ENCODE measurements at places on chromosomes 4 and X.
A peak's percentile ranks its signal among the peaks of the same experiment; 100 is the strongest.

GRCh38 chr4:177802661-177803060 lies 360.4 kb upstream of the AGA start:
- no peak for DNase-seq

GRCh38 chr4:15020502-15021286 lies 18.4 kb downstream of the CPEB2 start:
- no peak for DNase-seq

- no peak for DNase-seq
These were observed 13.8 kb upstream of the CFAP299 start for GRCh38 chr4:80321776-80322175.

- DNase-seq, result no peak
These were observed 6.2 kb upstream of the HPSE start for GRCh38 chr4:83340692-83341343.

- no peak for DNase-seq
These were observed 61.3 kb downstream of the CLDN34 start for GRCh38 chrX:10028283-10029104.

GRCh38 chrX:16022580-16023200 lies 100.7 kb upstream of the GRPR start:
- DNase-seq, result peak; percentile 75

- DNase-seq, result no peak
These were observed 222.5 kb downstream of the RAB28 start for GRCh38 chr4:13261486-13262257.

DNA sequence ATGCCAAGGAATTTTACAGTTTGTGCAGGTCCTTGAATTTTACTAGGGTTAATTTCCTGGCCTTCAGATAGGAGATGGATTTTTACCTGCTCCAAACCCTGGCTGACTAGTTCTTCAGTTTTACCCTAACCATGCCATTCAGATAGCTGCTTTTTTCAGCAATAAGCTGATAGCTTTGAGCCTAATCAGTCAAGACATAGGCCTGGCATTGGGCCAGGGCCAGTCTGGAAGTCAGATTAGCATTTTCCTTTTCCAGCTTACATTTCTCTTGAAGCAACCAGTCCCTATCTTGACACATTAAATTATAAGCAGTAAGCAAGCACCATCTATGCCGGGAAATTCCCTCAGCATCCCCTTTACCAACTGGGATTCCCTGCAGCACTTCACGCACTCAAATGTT lies 177.1 kb downstream of the ADGRA3 start:
- no peak for DNase-seq

DNA sequence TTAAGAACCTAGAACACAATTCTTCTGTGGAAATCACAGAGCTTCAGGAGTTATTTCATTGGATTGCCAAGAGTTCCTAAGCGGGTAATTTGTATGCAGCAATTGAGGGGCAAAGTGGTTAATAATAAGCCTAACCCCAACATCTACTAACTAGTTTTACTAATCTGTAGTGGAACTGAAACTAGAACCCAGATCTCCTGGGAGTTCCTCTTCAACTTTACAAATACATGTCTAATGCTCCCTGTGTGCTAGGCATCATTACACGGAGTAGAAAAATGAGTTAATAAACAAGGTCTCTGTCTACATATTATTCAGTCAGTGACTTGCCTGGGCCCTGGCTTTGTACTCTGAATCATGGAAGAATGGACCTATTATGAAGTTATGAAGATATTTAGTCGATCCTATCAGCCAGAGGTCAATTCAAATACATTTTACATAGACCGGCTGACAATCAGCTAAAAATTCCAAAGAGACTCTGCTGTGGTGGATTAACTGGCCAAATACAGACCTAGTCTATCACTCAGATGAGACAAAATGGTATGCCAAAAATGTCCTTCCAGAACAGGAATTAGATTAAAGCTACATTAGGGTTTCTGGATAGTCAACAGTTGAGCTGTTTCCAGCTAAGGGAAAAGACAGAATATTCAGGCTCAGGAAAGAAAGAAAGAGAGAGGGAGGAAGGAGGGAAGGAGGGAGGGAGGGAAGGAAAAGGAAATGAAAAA lies 326.0 kb downstream of the FBXW7 start:
- DNase-seq, result no peak

- no peak for DNase-seq
These were observed 26.9 kb upstream of the BMP3 start for GRCh38 chr4:81003597-81004111.

- DNase-seq, result no peak
These were observed 527.7 kb upstream of the CXorf51A start for GRCh38 chrX:147342197-147342596.

DNA sequence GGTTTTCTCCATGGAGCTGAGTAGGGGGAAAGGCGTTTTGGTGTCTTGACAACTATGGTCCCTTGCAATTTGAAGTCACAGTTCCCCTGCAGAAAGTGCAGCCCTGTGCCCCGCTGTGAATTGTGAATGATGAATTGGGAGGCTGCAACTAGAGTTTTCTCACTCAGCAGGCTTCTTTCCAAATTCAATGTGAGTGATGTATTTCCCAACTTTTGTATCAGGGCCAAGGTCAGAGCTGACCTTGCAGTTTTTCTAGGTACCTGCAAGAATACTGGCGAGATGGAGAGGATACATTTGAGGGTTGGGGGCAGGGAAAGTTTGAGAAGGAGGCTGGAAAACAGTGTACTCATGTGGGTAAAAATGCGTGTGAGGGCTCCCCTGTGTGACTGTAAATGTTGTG lies 11.7 kb downstream of the PHEX start:
- no peak for DNase-seq

DNA sequence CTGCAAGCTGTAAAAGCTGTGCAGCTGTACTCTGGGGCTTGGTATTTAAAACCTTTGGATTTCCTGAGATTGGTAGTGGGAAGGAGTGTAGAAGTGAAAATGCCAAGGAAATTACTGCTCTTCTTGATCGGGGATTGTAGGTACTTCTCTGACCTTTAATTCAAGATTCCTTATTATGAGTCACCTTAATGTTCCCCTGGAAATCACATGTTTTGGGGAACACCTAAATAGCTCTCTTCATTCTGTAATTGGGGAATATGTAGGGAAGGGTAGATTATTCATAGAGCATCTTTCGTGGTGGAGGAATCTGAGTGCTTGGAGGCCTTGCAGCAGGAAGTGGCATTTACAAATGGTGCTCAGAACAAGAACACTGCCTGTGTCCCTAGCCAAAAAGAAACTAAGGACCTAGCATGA lies 137.8 kb downstream of the UCHL1 start:
- DNase-seq, result no peak

GRCh38 chr4:28475381-28475780 lies 1614.7 kb downstream of the STIM2 start:
- DNase-seq, result no peak

- DNase-seq, result no peak
These were observed 57.8 kb upstream of the HELT start for GRCh38 chr4:184960505-184960971.

DNA sequence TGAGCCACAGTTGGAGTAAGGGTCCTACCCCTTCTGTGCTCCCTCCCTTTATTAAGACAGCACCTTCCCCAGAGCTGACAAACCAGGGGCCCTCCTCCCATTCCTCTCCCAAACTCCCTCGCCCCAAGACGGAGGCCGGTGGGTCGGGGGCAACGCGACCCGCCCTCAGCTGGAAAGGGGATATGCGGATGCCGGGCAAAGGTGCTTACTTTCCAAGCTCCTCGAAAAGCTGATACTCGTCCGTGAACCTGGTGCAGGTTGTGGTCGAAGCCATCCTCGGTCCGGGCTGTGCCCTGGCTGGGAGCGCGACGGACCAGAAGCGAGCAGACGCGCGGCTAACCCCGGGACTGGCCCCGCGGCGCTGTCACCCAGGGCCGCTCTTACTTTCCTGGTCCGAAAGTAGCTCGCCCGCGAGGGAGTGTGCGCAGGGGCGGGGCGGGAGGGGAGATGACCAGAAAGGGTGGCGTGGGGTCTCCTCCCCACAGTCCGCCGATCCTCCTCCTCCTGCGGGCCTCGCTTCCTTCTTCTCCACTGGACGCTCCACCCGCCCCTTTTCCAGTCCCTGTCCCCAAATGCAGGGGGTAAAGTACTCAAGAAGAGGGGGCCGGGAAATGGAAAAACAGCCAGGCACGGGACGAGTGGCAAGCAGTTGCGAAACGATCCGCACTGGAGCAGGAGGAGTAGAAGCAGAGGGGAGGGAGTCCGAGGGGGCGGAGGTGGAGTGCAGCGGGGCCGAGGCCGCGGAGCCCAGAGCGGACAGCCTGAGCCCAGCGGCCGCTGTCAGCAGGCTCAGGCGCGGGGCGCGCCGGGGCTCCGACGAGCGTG lies 531 bp downstream of the CAMK2D start:
- peak; percentile 69 for DNase-seq

- no peak for DNase-seq
These were observed 312.0 kb upstream of the FGF13 start for GRCh38 chrX:139023531-139023930.

DNA sequence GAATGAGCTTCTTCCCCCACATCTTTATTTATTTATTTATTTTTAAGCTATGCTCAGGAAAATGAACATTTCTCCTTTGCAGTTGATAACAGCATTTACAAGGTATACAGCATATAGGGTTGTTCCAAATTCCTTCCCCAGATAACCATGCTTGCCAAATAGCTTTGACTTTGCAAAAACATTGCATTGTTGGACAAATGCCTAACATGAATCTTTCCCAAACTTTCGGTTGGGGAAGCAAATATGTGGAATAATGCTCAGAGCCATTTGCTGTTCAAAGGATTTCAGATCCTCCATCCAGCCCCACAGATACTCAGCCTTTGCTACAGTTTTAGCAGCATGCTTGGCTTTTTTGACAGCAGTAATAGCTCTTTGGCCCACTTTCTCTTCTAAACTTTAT lies 127.2 kb upstream of the AGA start:
- DNase-seq, result no peak

- no peak for DNase-seq
These were observed 6.7 kb downstream of the TCEAL1 start for GRCh38 chrX:103635436-103635835.

- no peak for DNase-seq
These were observed 12.3 kb upstream of the CHRNA9 start for GRCh38 chr4:40322811-40323210.

GRCh38 chr4:17578482-17578891 lies 1.5 kb downstream of the LAP3 start:
- DNase-seq, result peak; percentile 44

- no peak for DNase-seq
These were observed 685.5 kb downstream of the KCTD8 start for GRCh38 chr4:43763029-43763610.

- no peak for DNase-seq
These were observed 77.0 kb downstream of the REELD1 start for GRCh38 chr4:146291313-146291712.
